ENCODE measurements at places on chromosomes 6 and 20.
A peak's percentile ranks its signal among the peaks of the same experiment; 100 is the strongest.

GRCh38 chr6:46095251-46095650, 34.5 kb upstream of the ENPP4 start:
- DNase-seq = no peak

DNA sequence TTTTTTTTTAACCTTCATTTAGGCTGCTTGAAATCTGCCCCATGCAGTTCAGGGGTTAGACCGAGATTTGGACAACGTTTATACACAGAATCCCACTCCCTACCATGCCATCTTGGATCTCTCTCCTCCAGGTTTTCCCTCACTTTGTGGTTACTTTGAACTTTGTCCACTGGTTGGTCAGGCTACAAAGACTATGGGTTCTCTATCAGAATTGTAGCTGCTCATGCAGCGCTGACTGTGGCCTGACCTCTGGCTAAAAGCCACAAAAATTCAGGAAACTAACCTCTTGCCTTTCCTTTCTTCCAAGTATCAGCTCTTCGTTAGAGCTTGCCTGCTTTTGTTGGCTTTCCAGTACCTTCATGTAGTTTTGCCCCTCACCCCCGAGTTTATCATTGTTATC, 44.9 kb upstream of the KCNG1 start:
- DNase-seq = no peak

- no peak for DNase-seq
Measured at GRCh38 chr20:64150756-64151632, 13.3 kb upstream of the MYT1 start.

GRCh38 chr6:25202504-25202903, 76.7 kb upstream of the CARMIL1 start:
- DNase-seq = no peak

DNA sequence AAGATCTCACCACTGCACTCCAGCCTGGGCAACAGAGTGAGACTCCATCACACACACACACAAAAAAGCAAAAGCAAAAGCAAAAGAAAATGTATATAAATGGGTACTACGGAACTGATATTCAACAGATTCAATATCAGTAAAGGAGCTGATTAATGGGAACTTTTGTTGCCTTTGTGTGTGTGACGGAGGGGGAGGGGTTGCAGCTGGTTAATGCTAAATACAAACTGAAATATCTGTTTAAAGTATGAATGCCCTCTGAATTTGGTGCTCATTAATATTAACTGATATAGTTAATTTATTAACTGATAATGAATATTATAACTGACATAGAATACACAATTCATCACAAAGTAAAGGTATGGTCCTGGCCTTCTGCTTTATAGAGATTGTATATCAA, 8.4 kb downstream of the NCOA6 start:
- DNase-seq = no peak

DNA sequence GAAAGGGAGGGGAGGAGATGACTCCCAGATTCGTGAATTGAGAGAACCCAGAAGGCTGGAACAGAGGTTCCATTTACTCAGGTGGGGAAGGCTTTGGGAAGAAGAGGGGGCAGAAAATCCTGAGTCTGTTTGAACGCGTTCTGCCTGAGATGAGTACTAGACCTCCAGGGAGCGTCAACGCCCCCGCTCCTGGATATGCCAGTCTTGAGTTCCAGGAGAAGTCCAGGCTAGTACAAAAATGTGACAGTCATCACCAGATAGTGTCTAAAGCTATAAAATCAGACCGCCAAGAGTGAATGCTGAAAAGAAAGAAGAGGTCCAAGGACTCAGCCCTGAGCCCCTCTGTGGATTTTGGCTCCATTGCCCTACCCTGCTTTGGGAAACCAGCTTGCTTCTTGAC, 8.6 kb downstream of the AHCY start:
- no peak for DNase-seq

DNA sequence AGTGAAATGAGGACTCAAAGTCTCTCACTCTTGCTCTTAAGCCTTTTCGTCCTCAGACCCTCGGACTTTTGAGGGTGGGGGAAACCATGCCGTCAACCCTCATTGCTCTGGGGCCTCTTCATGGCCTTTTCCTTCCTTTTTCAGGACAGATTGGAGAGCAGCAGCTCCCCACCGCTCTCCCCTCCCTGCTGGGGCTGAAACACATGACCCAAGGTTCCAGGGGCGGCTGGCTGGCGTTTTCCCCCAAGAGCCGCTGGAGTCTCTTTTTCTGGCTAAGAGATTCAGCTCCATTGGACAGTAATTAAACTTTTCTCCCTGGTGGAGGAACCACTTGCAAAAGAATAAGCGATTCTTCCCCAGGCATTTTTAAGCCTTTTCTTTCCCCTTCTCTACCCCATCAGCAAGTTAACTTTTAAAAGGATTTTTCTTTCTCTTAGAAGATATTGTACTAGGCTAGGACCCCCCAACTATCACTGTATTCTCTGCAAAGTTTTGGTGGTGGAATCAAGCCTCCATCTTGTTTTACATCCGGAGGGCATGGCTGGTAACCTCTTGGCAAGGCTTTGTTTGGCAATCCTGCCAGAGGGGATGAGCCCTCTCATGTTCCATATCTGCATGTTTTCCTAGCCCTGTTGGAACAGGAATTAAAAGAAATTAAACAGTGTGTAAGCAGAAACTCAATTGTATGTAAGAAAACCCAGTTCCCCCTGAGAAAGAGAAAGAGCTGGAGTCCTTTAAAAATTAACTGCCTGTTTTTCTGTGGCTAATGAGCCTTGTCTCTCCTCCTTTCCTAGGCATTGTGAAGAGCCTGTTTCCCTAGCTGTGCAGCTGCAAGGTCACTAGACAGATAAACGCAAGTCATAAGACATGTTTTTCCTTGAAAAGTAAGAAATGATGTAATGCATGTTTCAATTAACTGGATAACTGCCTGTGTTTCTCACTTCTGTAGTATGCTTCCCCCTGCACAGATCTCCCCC, 100.8 kb upstream of the GPR6 start:
- no peak for DNase-seq

GRCh38 chr20:57772349-57772964, 62.6 kb upstream of the PMEPA1 start:
- DNase-seq = peak; percentile 33

GRCh38 chr6:43900560-43900915, 130.5 kb downstream of the VEGFA start:
- no peak for DNase-seq

- no peak for DNase-seq
Measured at GRCh38 chr20:59574308-59574707, 30.0 kb upstream of the PHACTR3 start.

DNA sequence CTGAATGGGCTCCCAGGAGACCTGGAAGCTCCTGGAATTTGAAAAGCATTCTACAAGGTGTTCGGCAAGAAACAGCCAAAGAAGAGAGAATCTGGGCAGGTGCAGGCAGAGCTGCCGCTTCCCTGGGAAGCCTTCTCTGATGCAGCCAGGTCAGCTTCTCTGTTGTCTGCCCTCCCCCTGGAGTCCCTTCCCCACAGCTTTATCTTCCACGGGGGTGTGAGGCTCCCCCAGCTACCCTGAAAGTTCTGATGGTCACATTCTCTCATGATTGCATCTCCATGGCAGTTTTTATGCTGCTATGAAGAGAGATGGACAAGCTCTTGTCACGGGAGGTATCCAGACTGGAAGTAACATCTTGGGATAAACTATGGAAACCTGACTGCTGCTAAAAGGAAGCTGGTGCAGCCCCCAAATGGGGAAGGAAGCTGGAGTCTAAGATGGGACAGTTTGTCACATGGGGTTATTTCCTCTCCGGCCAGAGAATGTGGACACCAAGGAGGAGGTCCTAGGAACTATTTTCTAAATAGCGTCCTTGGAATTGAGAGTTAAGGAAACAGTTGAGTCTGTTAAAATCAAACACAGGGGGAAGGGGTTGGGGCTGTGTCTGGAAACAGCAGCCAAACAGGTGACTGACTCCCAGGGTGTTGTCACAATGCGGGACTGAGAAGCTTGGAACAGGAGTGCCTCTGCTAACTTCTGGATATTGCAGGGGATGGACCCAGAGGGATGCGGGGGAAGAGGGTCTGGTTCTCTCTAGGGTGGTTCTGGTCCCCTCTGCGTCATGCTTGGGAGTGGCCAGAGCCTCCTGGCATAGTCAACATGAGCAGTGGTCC, 91.1 kb downstream of the ASXL1 start:
- DNase-seq = no peak

GRCh38 chr20:46512943-46513844, at the start of gene ZNF334:
Gene ZNF334, minus strand, starts transcription at chr20:46513559. Its CDS starts 1,457 bp downstream, at chr20:46512102.
- DNase-seq = peak; percentile 48

DNA sequence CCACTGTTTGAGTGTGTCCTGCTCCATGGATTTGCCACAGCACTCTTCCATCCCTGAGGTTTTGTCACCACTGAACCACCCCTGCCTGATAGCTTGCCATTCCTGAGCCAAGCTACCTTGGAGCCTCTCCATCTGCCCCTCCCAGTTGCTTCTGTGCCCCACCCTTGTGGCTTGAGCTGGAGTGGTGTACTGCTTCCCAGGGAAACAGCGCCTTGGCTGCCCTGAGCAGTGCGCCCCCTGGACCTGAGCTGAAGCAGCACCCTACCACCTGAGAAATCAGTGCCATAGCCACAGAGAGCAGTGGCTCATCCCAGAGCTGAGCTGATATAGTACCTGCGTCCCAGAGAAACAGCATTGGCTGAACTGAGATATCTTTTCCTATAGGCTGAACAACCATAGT, 40.3 kb downstream of the IL22RA2 start:
- DNase-seq = no peak

DNA sequence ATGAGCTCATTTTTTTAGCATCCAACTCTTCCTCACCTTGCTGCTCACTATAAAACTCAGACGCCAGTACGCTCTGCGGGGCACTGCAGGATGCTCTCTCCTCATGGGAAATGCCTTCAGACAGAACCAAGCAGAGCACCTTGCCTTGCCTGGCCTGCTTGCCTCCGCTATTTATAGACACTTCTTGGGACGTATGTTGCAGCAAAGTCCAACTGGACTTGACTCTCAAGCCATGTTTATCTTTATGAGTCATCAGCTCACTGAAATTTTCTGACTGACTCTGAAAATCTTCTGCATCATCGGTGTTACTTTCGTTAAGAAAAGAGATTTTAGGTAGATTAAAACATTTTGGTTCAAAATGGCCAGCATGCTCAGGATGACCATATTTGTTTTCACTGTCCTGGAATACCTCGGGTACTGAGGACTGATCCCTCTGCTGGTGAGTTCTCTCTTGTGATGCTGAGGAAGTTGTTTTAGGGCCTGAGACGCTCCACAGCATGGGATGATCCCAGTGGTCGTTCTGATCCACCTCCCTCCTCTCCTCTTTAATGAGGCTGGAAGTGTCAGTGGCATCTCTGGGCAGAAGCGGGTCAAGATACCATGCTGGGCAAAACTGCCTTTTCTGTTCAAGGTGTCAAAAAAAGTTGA, 204.5 kb downstream of the KIF16B start:
- DNase-seq = no peak

GRCh38 chr6:49849213-49849907, 17.0 kb downstream of the CRISP1 start:
- no peak for DNase-seq

- no peak for DNase-seq
Measured at GRCh38 chr6:44342489-44342888, at the start of gene SPATS1. Gene SPATS1, plus strand, starts transcription at chr6:44342650. Its CDS starts 446 bp downstream, at chr6:44343096.

GRCh38 chr6:14799928-14800327, 445.9 kb upstream of the JARID2 start:
- peak; percentile 42 for DNase-seq

- no peak for DNase-seq
Measured at GRCh38 chr6:52496631-52497030, 76.5 kb downstream of the EFHC1 start.

All from activated naive CD4-positive, alpha-beta T cell treated with anti-CD3 and anti-CD28 coated beads, Interleukin-2, amount 10 ng/mL, durations not matched to agents 7 days and 5 days (primary cell).